Stomach (tissue), 19 donors: ENCODE measurements at places on chromosomes 7 and 10. TPM values are rescaled to one million over a fixed set of nuclear protein-coding genes. Genes with fewer than 3 reads are reported as not detected.

DNA sequence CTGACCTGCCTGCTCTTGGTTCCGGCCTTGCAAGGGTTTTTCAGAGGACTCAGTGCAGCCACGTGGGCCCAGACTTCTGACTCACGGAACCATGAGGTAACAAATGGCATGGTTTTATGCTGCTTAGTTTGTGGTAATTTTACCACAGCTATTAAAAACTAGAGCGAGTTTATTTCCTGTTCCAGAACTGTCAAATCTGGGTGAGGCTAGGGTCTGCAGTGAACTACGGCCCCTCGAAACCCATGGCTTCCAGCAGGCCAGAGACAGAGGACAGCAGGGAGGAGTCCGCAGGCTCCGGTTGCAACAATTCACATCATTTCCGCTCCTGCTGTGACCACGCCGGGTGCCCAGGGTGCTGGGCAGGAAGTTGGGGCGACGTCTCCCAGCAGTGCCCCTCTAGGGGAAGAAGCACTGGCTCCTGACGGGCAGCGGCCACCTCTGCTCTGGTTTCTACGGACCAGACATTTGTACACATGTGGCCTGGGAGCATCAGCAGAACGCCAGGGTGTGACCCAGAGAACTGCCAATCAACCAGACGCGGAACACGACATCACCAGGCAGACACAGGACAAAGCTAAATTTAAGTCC lies 74.8 kb downstream of the ADARB2 start:
- no peak overlapping the region for H3K27ac ChIP-seq
- no peak overlapping the region for H3K4me3 ChIP-seq
- H3K27me3 ChIP-seq, result no peaks in the 10 kb centered on the region
- H3K4me1 ChIP-seq, result no peaks in the 10 kb centered on the region
- DNase-seq, result no peak

Gene FEZF1
- not detected for total RNA-seq

Gene CYTH3
- total RNA-seq, result 13.3 TPM

GRCh38 chr7:37449621-37450020 lies 957 bp upstream of the ELMO1 start:
- no peak for DNase-seq
- peak overlapping the region; percentile 73 for H3K4me3 ChIP-seq
- peaks cover 13% of the 10 kb centered on the region for H3K4me1 ChIP-seq
- no peaks in the 10 kb centered on the region for H3K27me3 ChIP-seq
- no peaks in the 10 kb centered on the region for H3K36me3 ChIP-seq
- peak overlapping the region; percentile 95 for H3K27ac ChIP-seq

GRCh38 chr7:148712678-148713329 lies 14.1 kb downstream of the CUL1 start:
- H3K27ac ChIP-seq, result no peak overlapping the region
- no peaks in the 10 kb centered on the region for H3K36me3 ChIP-seq
- no peak for DNase-seq
- no peak overlapping the region for H3K4me3 ChIP-seq

Gene ACSL5
- 14.3 TPM for total RNA-seq

Gene CRHR2
- total RNA-seq, result not detected

GRCh38 chr7:43694399-43694748 lies 34.9 kb downstream of the COA1 start:
- DNase-seq, result no peak
- H3K27me3 ChIP-seq, result no peaks in the 10 kb centered on the region
- no peaks in the 10 kb centered on the region for H3K36me3 ChIP-seq
- H3K4me1 ChIP-seq, result peaks cover 35% of the 10 kb centered on the region
- no peak overlapping the region for H3K4me3 ChIP-seq

Gene CPSF4
- total RNA-seq, result 28.8 TPM

- no peak for DNase-seq
- no peaks in the 10 kb centered on the region for H3K36me3 ChIP-seq
- no peak overlapping the region for H3K4me3 ChIP-seq
- H3K4me1 ChIP-seq, result no peaks in the 10 kb centered on the region
Measured at GRCh38 chr10:90675621-90676020, 182.2 kb downstream of the HTR7 start.

DNA sequence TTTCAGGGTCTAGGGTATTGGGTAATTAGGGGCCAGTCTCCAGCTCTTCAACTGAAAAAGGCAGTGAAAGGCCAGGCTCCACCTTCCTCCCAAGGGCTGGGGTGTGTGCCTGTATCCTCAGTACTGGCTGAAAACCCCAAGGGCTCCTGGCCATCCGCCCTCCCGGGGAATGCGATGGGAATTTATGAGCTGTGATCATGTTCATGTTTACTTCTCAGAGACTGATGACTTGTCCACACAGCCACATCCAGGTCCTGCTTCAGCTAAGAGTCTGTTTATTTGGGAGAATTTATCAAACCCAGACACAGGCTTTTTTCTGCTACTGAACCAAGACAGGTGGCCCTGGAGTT lies 91.7 kb downstream of the CCDC3 start:
- H3K27me3 ChIP-seq, result no peaks in the 10 kb centered on the region
- no peaks in the 10 kb centered on the region for H3K4me1 ChIP-seq
- no peaks in the 10 kb centered on the region for H3K36me3 ChIP-seq
- no peak for DNase-seq
- H3K4me3 ChIP-seq, result no peak overlapping the region
